Gastrocnemius medialis (tissue), 4 donors: ENCODE measurements at places on chromosomes 12 and 14. TPM values are rescaled to one million over a fixed set of nuclear protein-coding genes. Genes with fewer than 3 reads are reported as not detected.

The ZNF385A gene
- 19.5 TPM for total RNA-seq

- no peak overlapping the region for H3K27ac ChIP-seq
- H3K4me3 ChIP-seq, result no peak overlapping the region
- H3K27me3 ChIP-seq, result no peaks in the 10 kb centered on the region
- H3K4me1 ChIP-seq, result no peaks in the 10 kb centered on the region
- DNase-seq, result no peak
These were observed 88.2 kb downstream of the RASSF9 start for GRCh38 chr12:85747941-85748495.

- no peak for DNase-seq
- no peaks in the 10 kb centered on the region for H3K36me3 ChIP-seq
- no peak overlapping the region for H3K4me3 ChIP-seq
- no peak overlapping the region for H3K27ac ChIP-seq
- H3K4me1 ChIP-seq, result no peaks in the 10 kb centered on the region
These were observed 38.2 kb upstream of the GNPNAT1 start for GRCh38 chr14:52829527-52830185.

The FGF6 gene
- 2.2 TPM for total RNA-seq

DNA sequence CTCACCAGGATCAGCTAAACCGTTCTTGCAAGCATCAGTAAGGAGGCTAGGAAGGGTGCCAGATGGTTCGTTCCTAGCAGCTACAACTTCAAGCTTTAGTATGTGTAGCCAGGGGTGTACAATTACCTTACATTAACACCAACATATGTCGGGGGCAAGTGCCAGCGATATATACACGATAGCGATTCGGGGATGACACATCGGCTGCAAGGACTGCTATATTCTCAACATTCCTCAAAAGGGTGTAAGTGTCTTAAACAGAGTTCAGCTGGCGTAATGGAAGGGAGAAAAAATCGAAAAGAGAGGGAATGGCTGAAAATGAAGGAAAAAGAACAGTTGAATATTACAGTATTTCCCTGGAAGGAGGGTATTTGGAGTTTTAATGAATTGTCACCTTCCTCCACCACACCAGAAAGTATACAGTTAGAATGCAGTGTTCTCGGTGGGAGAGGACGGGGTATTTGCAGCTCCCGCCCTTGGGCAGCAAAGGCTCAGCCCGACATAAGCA is 545 bp downstream of the LIMA1 start:
- no peaks in the 10 kb centered on the region for H3K36me3 ChIP-seq
- H3K27ac ChIP-seq, result peak overlapping the region; percentile 85
- peak; percentile 26 for DNase-seq
- peak overlapping the region; percentile 79 for H3K4me3 ChIP-seq
- H3K27me3 ChIP-seq, result no peaks in the 10 kb centered on the region

DNA sequence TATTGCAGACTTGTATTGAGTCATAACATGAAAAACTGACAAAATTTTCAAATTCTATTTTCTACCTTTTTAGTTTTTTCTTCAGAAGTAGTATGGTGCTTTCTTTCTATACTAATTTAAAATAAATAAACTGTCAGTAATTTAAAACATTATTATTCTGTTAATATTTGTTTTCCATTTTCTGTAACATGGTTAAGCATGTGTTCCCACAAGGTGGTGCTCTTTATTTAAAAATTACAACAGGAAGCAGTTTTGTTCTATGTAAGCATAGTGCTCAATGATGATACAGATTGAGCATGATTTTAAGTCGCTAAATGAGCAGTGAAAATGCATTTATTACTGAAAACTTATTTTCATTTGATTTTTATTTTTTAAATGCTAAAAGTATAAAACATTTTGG is 114.6 kb downstream of the PPFIA2 start:
- no peak overlapping the region for H3K27ac ChIP-seq
- no peak overlapping the region for H3K4me3 ChIP-seq
- no peaks in the 10 kb centered on the region for H3K36me3 ChIP-seq
- no peak for DNase-seq
- H3K4me1 ChIP-seq, result no peaks in the 10 kb centered on the region
- H3K27me3 ChIP-seq, result no peaks in the 10 kb centered on the region

- H3K27me3 ChIP-seq, result no peaks in the 10 kb centered on the region
- no peaks in the 10 kb centered on the region for H3K36me3 ChIP-seq
- no peak overlapping the region for H3K4me3 ChIP-seq
- peak; percentile 30 for DNase-seq
- peaks cover 24% of the 10 kb centered on the region for H3K4me1 ChIP-seq
These were observed 59.5 kb upstream of the FUT8 start for GRCh38 chr14:65352964-65353530.

- no peak overlapping the region for H3K4me3 ChIP-seq
- H3K4me1 ChIP-seq, result peaks cover 11% of the 10 kb centered on the region
- H3K36me3 ChIP-seq, result no peaks in the 10 kb centered on the region
These were observed 85.5 kb downstream of the PLEKHG3 start for GRCh38 chr14:64789696-64790095.

- H3K4me3 ChIP-seq, result no peak overlapping the region
- DNase-seq, result no peak
- H3K27me3 ChIP-seq, result no peaks in the 10 kb centered on the region
These were observed 40.0 kb upstream of the CAPRIN2 start for GRCh38 chr12:30794591-30795409.

GRCh38 chr14:103286460-103286859 is 47.6 kb upstream of the EIF5 start:
- H3K36me3 ChIP-seq, result no peaks in the 10 kb centered on the region
- peaks cover 2% of the 10 kb centered on the region for H3K27me3 ChIP-seq

DNA sequence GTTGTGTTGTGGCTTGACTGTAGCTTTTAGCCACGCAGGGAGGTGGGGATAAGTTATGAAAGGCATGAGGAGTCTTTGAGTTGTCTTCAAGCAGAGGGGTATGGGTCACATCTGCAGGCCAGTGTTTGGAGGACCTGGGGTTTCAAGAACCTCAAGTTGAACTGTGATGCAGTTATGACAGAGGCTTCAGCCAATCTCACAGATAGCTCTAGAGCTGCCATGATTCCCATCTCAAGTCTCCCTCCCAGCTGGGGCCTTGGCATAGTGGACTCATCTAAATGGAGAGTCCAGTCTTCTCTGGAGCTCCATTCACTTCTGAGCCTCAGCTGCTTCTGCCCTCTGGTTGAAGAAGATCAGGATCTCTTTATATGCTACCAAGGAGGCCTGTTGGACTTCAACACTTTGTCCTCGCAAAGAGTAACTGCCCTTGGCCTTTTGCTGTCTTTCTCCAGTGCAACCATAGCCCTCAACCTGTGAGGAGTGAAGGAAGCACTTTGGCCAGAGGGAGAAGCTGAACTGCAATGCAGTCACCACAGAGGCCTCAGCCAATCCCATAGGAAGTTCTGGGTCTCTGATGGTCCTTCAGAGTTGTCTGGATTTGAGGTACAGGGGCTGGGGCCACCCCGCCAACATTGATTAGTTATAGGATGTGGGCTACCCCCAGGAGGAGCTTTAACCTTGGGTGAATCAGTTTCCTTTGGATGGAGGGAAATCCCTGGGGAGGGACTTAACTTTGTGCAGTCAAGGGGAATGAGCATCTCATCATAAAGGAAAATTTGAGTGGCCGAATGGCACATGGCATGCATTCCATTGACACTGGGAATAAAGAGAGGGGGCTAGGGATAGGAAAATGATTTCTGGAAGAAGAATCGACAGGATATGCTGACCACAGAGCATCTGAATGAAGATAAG is 230.5 kb downstream of the PCNX1 start:
- no peak for DNase-seq
- H3K4me3 ChIP-seq, result no peak overlapping the region
- H3K4me1 ChIP-seq, result no peaks in the 10 kb centered on the region
- H3K27me3 ChIP-seq, result no peaks in the 10 kb centered on the region

DNA sequence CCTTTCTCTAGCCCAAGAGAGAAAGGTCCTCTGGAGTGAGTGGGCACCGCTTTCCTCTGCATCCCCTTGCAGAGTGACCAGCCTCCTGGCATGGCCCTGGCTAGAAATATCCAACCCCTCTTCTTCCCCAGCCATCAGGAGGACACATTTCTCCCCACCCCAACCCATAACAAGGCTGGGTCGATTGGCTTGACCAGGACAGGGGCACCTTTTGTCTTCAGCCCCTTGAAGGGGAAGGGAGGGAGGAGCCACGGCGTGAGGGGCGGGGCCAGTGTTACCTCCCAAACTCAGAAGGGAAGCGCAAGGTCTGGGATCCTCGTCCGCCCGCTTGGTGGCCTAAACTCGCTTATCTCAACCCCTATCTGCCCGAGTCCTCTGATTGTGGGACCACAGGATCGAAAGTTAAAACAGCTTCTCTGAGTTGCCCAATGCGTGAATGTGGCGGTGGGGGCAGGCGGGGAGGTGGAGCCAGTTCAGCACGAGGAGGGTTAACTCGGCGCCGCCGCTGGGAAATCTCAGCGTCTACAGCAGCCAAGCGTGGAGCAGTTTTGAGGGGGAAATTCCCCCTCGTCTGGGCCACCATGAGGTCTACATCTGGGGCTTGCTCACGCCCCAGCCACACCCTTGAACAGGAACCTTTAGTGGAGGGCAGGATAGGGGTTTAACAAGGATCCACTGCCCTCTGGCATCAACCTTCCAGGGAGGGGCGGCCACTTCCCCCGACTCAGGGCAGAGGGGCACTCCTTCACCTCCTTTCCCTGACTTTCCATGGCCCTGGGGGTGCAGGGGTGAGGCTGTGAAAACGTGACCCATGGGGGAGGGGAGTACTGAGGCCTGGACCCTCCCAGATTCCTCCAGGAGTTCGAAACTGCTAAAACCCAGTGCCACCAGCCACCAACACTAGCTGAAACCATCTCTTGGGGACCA is 795 bp downstream of the STAT6 start:
- H3K4me3 ChIP-seq, result peak overlapping the region; percentile 58
- DNase-seq, result no peak
- no peaks in the 10 kb centered on the region for H3K36me3 ChIP-seq
- H3K4me1 ChIP-seq, result peaks cover 9% of the 10 kb centered on the region

The CIROP gene
- not detected for total RNA-seq

DNA sequence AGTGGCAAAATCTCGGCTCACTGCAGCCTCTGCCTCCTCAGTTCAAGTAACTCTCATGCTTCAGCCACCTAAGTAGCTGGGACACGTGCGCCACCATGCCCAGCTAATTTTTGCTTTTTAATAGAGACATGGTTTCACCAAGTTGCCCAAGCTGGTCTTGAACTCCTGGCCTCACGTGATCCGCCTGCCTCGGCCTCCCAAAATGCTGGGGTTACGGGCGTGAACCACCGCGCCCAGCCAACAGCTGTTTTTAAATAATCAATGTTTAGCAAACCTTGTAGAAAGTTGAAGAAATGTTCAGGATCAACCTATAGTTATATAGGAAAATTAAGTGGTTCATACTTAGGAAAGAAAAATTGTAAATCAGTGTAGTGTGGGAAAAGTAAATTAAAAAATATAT is 6.0 kb upstream of the HSP90AA1 start:
- no peak for DNase-seq
- H3K27ac ChIP-seq, result no peak overlapping the region
- H3K36me3 ChIP-seq, result no peaks in the 10 kb centered on the region

DNA sequence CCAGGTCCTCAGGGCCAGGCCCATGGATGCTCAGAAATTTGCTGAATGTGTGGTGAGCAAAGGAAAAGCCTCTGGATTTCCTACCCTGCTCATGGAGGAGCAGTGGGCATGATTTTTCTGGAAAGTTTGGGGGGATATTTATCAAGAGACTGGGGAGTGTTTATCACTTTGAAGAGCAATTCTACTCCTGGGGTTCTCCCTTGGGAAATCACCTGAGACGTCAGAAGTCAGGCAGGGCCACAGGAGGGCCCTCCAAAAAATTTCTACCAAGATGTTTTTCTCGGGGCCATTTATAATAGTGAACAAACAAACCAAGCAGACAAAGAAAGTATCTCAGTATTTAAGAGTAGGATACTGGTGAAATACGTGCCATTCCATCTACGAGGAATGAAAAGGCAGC is 20.1 kb upstream of the EIF2B2 start:
- no peaks in the 10 kb centered on the region for H3K27me3 ChIP-seq
- peaks cover 36% of the 10 kb centered on the region for H3K4me1 ChIP-seq
- no peak for DNase-seq
- no peaks in the 10 kb centered on the region for H3K36me3 ChIP-seq

The TAS2R19 gene
- total RNA-seq, result not detected

DNA sequence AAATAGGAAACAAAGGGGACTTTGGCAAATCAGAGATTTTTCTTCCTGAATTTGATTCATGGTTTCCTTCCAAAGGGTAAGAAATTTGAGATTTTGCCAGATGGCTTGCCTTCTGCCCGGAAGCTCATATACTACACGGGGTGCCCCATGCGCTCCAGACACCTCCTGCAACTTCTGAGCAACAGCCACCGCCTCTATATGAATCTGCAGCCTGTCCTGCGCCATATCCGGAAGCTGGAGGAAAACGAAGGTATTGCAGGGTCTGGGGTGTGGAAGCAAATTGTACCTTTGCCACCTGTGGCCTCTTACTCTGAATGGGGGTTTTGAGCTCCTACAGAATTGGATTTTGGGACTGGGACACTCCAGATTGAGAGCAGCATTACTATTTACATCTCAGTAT is 63.5 kb downstream of the FRMD6 start:
- H3K4me3 ChIP-seq, result no peak overlapping the region
- H3K27me3 ChIP-seq, result no peaks in the 10 kb centered on the region
- H3K36me3 ChIP-seq, result peaks cover 6% of the 10 kb centered on the region
- no peak for DNase-seq
- peaks cover 18% of the 10 kb centered on the region for H3K4me1 ChIP-seq

DNA sequence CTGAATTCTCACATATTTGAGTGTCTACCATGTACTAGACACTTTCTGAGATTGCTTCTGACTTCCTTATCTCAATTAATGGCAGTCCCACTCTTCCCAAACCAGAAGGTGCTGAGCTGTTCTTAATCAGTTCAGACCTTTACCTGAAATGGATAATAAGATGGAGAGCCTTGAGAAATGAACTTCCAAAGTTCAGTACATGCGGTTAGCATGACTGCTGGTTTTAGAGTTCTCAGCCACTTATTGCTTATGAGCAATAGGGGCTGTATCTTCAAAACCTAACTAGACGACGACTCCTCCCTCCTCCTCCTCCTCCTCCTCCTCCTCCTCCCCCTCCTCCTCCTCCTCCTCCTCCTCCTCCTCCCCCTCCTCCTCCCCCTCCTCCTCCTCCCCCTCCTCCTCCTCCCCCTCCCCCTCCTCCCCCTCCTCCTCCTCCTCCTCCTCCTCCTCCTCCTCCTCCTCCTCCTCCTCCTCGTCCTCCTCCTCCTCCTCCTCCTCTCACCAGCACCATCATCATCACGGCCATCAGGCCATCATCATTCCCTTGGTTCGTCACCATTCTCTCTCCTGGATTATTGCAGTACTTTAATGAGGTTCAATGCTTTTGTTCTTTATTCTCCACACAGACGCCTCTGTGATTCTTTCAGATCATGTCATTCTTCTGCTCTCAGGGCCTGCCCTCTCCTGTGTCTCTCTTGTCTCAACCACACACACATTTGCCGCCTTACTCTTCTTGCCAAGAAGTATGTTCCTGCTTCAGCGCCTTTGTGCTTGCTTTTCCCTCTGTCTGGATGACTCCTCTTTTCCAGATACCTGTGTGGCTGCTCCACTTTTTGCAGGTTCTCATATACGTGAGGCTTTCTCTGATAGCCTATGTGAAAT is 2.7 kb downstream of the PCNX1 start:
- no peak overlapping the region for H3K4me3 ChIP-seq
- H3K36me3 ChIP-seq, result no peaks in the 10 kb centered on the region
- no peak for DNase-seq
- H3K4me1 ChIP-seq, result peaks cover 37% of the 10 kb centered on the region
- no peaks in the 10 kb centered on the region for H3K27me3 ChIP-seq

The TCL1A gene
- total RNA-seq, result not detected

- H3K27me3 ChIP-seq, result no peaks in the 10 kb centered on the region
- H3K4me1 ChIP-seq, result no peaks in the 10 kb centered on the region
- H3K27ac ChIP-seq, result no peak overlapping the region
- H3K36me3 ChIP-seq, result no peaks in the 10 kb centered on the region
These were observed 41.5 kb upstream of the ANKS1B start for GRCh38 chr12:100026241-100026640.

The SMOC1 gene
- 10.2 TPM for total RNA-seq
